H54 (cell line): ENCODE measurements at places on chromosomes 12 and 14.

DNA sequence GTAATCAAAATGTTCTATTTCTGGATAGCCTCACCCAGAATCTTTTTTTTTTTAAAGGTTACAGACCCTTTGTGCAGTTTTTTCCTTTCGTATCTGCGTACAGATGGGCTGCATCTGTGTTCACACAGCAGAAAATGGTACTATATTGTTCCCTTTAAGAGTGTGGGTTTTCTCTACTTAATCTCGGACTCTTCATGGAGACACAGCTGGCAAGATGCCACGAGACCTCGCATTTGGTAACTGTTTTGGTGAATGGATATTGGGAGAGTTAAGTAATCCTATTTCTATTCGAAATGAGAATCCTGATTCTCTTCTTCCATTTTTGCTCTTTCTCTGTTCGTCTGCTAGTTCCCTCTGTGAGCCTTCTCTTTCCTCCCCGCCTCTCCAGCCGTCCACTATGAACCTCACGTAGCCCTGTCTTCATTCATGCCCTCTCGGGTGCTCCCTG lies 85.7 kb downstream of the SAMD4A start:
- DNase-seq = no peak

DNA sequence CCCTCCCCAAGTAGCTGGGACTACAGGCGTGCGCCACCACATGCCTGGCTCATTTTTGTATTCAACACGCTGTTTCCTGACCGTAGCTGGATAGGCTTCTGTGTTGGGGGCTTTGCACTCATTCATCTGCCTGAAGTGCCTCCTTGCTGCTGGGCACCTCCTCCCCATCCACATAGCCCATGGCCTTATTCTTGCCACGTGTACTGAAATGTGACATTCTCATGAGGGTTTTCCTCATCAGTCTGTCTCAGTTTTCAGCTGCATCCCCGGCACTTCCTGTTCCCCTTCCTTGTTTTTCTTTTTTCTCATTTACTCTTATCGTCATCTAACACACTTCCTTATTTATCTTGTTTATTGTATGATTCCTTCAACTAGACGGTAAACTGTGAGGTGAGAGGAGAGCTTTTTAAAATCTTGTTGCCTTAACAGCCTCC lies 36.6 kb downstream of the RCOR1 start:
- DNase-seq = no peak

DNA sequence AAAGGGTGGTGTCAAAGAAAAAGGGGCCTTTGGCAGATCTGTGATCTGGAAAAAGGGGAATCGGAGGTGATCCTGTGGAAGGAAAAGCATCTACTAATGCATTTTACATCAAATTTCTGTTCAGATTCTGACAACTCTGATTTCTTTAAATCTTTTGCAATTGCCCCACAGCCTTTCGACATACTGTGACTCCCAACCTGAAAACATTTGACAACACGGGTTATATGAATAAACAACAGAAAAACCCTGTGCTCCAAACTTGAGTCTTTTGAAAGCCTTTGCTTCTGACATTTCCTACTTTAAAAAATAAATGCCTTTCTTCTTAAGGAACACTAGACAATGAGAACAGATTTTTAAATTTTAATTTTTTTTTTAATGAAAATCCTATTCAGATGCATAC lies 231.9 kb upstream of the HMGA2 start:
- no peak for DNase-seq

- no peak for DNase-seq
These were observed 37.8 kb upstream of the TMEM132D start for GRCh38 chr12:129941618-129942017.

- DNase-seq = no peak
These were observed 420.3 kb downstream of the CCDC91 start for GRCh38 chr12:28610401-28611114.

DNA sequence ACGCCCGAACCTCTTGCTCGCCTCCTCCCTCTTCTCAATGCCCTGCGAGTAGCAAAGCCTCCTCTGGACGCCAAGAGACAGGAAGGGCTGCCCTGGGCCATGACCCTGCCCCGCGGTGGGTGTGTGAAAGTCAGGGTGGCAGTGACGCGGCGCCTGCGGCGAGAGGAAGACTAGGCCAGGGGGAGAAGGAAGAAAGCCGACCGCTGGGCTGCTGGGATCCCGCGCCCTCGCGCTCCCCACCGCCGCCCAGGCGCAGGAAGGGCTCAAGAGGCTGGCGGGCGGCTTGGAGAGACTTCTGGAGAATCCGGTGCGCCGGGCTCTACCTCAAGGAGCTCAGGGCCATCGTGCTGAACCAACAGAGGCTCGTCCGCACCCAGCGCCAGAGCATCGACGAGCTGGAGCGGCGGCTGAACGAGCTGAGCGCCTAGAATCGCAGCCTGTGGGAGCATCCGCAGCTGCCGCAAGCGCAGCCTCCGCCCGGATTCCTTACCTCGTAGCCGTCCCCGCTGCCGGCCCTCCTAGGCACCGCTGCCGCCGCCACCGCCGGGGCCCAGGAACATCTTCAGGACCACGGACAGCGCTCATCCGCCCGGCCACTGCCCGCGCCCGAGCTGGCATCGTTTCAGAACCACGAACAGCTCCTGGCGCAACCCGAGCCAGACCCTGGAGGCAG lies 105.0 kb upstream of the PRB2 start:
- DNase-seq = no peak

GRCh38 chr12:26287671-26288381 lies 92.5 kb downstream of the SSPN start:
- DNase-seq = peak; percentile 20

DNA sequence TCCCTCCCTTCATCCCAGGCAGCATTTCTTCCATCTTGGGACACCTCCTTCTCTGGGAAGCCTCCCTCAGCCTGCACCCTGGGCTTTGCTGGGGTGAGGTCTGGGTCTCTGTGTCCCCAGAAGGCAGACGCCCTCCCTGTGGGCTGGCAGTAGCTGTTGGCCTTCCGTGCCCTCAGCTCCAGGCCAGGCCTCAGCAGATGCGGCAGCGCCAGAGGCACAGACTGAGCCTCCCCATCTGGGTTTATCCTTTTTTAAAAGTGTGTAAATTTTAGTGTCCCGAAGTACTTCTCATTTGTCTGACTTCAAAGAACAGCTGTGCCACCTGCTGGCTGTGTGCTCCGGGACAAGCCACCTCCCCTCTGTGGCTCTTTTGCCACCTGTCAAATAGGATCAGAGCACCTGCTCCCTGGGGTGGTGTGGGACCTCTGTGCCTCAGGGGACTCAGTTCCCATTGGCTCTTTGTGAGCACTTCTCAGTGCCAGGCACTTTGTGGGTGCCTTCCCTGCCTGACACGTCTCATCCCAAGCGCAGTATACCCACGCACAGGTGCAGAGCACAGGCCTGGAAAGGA lies 11.1 kb downstream of the EXOC3L4 start:
- no peak for DNase-seq

DNA sequence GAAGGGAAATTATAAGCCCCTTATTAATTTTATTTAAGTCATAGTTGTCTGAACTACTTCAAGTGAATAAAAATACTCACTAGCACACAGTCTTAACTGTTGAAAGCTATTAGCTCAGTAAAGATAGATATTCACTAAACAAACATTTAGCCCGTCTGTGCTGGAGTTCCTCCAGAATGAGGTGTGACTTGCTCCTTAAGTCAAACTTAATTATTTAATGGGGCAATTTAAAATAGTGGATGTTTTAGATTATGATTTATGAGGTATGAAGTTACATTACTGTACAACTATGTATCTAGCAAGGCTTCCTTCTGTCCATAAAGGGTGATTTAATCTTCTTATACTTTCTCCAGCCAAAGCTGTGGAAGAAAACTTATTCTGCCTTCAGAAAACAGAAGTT lies 414.0 kb upstream of the FLRT2 start:
- DNase-seq = no peak
